ENCODE measurements at places on chromosomes 11 and 22.

- no peak for DNase-seq
Observed at GRCh38 chr22:45496451-45496941, 6.2 kb upstream of the FBLN1 start.

- DNase-seq, result no peak
Observed at GRCh38 chr11:47212938-47213337, 1.8 kb upstream of the DDB2 start.

GRCh38 chr22:19918332-19919106, 23.1 kb upstream of the COMT start:
- DNase-seq, result no peak

GRCh38 chr11:12523180-12523924, 146.0 kb downstream of the PARVA start:
- DNase-seq, result no peak

DNA sequence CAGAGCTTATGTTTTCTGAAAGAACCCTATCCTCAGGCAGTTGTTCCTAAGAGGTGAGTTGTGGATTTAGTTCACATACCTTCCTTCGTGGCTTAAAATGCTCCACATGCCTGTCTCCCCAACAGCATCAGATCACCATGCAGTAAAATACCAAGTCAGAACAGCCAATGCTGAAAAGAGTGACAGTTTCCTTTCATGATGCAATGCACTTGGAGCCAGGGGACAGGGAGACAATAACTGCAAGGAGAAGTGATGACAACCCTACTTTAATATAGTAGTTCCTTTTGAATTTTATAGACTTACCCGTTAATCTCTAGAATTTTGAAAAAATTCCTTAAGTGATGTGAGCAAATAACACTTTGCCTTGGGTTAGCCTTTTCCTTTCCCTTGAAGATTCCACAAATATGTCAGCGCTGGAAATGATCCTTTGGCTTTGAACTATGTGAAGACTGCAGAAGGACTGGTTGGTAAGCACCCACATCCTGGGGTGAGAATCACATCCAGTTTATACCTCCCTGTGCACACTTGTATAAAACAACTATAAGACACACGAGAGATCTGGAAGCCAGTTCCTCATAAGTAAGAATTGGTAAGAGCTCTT, 71.2 kb downstream of the PIWIL4 start:
- DNase-seq, result no peak

- no peak for DNase-seq
Observed at GRCh38 chr11:72234514-72234830, 9.5 kb downstream of the PHOX2A start.

- DNase-seq, result no peak
Observed at GRCh38 chr11:74006743-74007304, 2.1 kb downstream of the UCP3 start.

- DNase-seq, result no peak
Observed at GRCh38 chr22:37534445-37534844, 15.2 kb upstream of the CARD10 start.

GRCh38 chr11:102599642-102600261, 25.4 kb downstream of the MMP20 start:
- no peak for DNase-seq

DNA sequence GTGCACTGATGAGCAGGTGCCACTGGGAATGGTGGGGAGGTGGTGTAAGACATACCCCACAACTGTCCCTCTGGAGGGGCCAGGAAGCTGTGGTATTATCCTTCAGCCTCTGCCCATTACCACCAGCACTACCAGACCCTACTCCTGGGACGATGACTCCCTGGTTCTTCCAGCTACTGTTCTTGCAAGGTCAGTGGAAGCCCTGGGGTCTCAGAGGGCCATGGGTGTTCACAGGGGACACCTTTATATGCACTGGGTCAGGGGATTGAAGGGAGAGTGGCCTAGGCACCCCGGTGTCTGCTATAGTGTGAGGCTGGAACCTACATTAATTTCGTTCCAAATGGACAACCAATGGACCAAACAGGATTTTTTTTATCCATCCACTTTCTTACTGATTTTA, 102.1 kb downstream of the RPS6KA4 start:
- no peak for DNase-seq

- no peak for DNase-seq
Observed at GRCh38 chr22:29060251-29060869, 1.3 kb downstream of the C22orf31 start.

GRCh38 chr11:1780700-1781592, 17.2 kb upstream of the CTSD start:
- DNase-seq, result no peak

- no peak for DNase-seq
Observed at GRCh38 chr11:106228996-106229395, 151.5 kb downstream of the AASDHPPT start.

DNA sequence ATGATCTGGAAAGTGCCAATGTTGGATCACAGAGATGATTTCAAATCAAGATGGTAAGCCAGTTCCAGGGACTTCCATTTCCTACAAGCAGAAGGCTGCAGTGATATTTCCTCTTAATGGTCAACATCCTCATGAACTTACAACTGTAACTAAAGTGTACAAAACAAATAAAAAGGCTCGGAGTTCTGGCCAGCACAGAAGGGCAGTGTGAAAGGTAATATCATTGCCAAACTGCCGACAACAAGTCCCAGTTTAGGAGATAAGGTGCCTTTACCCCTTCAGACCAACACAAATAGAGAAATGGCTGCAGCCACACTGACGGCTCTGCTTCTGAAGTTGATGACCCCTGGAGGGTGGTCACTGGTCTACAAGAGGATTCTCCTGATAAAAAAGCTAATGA, 91.1 kb downstream of the ETS1 start:
- no peak for DNase-seq

DNA sequence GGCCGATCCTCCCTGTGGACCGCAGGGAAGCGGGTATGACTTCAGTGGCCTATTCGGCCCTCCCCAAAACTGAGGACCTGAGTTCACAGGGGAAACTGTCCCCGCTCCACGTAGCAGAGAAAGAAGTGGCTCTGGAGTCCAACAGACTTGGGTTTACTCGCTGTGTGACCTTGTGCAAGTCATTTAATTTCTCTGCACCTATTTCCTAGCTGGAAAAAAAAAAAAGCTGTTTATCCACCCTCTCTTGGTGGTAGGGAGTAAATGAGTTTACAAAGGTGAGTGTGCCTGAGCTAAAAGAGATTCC, 2.2 kb downstream of the SPON1 start:
- no peak for DNase-seq

DNA sequence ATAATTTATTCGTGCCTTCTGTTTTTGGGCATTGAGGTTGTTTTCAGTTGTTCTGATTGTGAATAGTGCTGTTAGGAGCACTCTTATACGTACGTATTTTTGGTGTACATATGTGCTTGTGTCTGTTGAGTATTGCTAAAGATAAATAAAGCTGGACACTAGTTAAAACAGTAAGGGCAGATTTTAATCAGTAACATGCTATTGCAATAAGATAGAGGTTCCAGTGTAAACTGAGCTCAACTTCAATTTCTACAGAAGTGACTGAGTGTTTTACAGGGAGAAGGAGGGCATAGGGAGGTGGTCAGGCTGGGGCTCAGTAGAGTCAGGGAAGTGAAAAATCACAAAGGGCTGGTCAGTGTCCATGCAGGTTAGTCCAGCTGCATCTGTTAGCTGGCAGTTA, 76.0 kb upstream of the PARVA start:
- DNase-seq, result no peak

DNA sequence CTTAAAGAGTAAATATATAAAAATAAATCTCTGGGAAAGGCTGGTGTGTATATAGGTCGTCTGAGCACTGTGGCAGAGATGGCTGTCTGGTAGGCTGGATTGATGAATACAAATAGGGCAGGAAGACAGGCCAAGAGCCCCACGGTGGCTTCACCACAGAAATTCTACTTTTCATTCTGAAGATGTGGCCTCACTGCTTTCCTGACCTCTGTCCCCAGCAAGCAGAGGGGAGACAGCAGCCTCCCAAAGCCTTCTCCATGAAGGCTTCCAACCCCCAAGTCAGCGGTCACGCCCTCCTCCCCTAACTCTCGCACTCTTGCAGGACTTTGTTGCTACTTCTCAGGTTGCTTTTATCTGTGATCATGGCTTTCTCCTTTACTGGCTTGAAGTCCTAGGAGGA, 10.6 kb upstream of the KCNJ1 start:
- no peak for DNase-seq

- no peak for DNase-seq
Observed at GRCh38 chr22:48703265-48703941, 1124.3 kb downstream of the BRD1 start.

- DNase-seq, result no peak
Observed at GRCh38 chr11:43924112-43924855, 18.2 kb upstream of the C11orf96 start.

DNA sequence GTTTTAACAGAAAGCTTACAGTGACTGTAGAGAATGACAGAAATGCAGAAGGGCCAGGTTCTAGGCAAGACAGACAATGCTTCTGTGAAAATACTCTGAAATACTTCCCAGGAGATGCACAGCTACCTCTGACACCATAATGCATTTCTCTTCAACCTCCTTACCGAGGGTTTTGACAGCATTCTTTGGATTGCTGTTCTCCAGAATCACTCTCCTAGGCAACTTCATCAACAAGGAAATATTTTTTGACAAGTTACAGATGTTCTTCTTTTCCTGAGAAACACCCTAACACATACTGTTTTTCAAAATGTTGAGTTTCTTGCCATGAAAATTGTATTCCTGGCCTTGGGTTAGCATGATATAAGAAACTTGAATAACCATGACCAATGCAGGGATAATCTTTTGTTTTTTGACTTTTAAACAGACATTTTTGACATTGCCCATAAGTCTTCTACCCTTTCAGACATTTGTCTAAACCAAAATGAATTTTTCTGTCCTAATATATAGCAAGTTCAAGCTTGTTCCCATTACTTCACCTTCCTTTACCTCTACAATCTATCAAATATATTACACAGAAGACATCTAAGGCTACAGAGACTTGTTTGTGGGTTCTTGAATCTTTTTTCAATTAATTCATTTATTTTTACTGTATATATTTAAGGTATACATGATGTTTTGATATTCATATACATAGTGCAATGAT, 108.1 kb downstream of the CCDC34 start:
- no peak for DNase-seq

DNA sequence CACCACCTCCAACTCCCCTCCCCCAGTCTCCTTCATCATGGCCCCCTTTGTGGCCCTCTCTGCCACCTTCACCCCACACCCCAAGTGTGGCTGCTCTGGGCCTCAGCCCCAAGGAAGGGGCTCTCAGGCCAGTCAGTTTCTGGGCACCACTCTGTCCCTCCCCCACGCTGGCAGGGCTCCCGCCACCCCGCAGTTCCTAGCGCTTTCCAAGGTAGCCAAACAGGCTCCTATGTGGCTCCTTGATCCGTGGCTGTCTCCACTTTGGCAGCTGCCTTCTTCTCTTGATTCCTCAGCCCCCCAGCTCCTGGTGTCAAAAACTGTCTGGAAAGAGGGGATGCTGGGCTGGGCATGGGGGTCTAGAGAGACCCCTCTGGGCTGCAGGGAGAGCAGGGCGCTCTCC, 10.4 kb upstream of the CACNA1I start:
- no peak for DNase-seq

DNA sequence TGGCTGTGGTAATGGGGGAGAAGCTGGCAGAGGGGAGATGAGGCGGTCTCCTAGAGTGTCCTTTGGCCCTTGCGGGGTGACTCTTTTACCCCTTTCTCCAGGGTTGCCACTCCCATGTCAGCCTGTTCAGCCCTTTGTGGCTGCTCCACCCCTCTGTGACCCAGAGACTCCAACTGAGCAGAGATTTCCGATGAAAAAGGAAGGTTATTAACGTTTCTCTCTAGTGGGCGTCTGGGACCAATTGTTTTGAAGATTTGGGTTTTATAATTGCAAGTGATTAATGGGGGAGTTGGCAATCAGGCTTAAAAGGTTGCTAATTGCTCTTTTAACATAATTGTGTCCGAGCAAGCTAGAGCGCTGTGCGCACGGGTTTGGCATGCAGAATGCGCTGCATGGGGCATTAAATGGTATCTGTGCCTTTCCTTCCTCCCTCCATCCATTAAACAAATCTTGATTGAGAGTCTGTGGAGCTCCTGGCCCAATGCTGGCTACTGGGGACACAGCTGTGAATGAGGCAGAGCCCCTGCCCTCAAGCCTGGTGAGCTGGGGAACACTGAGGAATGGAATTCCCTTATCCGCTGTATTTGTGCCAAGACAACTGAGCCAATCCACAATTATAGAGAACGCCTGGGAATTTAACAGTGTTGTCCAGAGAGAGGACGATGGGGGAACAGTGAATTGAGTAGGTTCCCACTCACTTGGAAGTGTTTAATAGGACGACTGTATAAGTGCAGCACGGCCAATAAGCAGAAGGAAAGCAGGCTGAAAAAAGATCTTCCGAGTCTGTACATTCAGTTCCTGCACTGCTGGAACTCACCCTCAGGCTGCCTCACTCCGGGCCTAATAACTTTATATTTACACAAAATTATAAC, 295.9 kb downstream of the MIAT start:
- DNase-seq, result no peak

Measured in naive thymus-derived CD4-positive, alpha-beta T cell (primary cell).